ENCODE measurements at places on chromosomes 12 and 14.

GRCh38 chr12:95083938-95084337 lies 10.5 kb upstream of the NR2C1 start:
- DNase-seq, result no peak

DNA sequence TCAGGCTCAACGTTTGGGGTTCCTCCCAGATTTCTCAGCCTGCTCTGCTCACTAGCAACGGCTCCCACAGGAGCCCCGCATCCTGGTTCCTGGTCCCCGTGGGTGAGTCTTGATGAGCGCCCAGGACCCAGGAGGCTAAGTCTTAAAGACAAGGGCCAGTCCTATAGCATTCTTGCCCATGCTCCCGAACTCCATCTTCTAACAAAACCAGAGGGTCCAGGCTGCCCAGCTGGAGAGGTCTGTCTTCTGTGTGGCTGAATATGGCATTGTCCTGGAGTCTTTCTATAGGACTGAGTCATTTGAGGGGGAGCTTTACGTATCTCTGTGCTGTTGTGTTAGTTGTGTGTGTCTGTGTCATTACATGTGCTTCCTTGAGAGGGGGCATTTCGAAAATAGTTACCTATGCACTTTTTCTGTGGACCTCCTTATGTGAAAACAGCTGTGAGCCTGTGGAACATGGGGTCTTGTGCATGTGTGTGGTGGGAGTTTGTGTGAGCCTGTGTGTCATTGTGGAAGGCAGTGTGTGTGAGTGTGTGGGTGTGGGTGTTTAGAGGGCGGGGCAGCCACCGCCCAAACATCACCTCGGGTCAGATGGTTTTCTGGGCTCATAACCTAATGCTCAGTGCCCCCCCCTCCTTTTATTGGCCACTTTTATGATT lies 9.1 kb upstream of the TBX5 start:
- no peak for DNase-seq

GRCh38 chr12:73951956-73952703 lies 585.5 kb upstream of the ATXN7L3B start:
- DNase-seq, result no peak

- DNase-seq, result no peak
Measured at GRCh38 chr12:69392179-69392928, 32.8 kb downstream of the YEATS4 start.

DNA sequence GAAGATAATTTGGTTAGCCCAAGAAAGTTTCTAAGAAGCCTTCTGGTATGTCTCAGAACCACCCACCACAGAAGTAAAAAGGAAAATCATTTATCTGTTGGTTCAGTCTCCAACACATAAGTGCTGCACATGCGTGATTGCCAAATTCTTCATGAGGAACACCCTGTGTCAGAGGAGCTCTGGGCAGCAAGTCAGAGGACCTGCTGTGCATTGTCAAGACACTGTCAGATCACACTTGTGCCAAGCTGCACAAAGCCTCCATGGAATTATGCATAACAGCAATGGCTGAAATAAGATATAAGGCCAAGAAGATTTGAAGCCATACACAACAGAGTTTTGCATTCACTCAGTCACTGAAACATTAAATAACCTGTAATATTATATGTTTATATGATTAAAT lies 1304.7 kb upstream of the FLRT2 start:
- no peak for DNase-seq

GRCh38 chr14:85528897-85529631 lies 880 bp upstream of the FLRT2 start:
- DNase-seq, result no peak

DNA sequence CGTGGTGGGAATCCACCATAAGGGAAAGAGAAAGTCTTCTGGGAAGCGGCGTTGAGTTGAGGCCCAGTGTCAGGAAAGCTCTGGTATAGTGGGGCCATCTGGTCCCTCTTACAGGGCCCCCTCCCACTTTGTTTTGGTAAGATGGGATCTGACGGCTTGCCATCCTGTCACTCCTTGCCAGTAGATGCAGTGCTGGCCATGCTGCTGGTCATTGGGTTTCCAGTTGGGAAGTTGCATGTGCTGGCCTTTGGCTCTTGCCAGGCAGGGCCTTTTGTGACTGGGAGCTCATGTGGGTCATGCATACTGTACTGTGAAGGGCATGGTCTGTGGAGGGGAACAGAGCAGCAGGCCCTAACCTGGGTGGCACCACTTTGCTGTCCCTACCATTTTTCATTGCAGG lies 3.8 kb downstream of the TRAF3 start:
- DNase-seq, result no peak

- DNase-seq, result no peak
Measured at GRCh38 chr12:113634474-113634873, 162.8 kb upstream of the LHX5 start.

DNA sequence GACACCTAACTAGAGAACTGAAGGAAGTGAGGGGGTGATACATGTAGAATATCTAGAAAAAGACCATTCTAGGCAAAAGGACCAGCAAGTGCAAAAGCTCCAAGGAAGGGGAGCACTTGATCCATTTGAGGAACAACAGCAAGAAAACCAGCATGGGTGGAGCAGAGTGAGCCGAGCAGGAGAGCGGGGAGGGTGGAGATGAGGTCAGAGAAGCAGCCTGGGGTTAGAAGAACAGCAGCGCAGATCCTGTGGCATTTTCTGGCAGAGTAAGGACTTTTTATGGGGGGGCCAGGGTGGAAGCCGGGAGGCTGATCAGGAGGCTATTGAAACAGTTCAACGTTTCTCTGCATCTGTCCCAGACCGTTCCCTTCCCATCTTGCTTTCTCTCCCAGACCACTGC lies 24.5 kb upstream of the TMCC3 start:
- no peak for DNase-seq

- no peak for DNase-seq
Measured at GRCh38 chr14:55706893-55707292, 126.9 kb downstream of the KTN1 start.

- DNase-seq, result no peak
Measured at GRCh38 chr14:93068711-93069110, 47.0 kb downstream of the ITPK1 start.

DNA sequence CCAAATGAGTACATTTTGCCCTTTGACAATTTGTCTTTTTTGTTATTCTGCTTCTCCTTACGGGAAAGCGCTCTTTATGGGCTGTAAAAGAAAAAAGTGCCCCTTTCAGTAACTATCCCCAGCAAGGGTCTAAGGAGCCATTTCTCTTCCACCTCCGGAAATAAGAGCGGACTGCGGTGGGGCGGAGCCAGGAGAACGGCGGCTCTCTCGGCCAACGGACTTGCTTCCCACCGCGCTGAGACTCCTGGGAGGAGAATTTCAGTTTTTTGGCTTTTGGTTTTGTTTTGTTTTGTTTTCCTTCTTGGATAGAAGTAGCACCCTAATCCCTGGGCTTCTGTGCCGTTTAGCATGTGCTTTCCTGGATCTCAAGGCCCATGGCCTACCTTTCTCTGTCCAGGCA lies 43.5 kb downstream of the ZNF641 start:
- no peak for DNase-seq

DNA sequence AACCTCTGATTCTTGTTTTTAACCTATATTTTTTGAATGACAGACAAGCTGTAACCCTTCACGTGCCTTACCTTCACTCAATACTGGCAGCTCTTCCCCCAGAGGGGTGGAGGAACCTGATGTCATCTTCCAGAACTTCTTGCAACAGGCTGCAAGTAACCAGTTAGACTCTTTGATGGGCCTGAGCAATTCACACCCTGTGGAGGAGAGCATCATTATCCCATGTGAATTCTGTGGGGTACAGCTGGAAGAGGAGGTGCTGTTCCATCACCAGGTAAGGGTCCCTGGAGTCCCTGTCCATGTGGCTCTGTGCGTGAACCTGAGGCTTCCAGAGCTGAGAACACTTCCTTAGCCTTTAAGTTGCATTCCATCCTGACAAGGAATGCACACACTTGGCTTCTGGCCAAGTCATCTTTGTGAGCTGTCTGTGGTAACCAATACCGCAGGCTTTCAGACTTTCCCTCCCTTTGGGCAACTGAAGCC lies 22.7 kb downstream of the TRAFD1 start:
- DNase-seq, result no peak

DNA sequence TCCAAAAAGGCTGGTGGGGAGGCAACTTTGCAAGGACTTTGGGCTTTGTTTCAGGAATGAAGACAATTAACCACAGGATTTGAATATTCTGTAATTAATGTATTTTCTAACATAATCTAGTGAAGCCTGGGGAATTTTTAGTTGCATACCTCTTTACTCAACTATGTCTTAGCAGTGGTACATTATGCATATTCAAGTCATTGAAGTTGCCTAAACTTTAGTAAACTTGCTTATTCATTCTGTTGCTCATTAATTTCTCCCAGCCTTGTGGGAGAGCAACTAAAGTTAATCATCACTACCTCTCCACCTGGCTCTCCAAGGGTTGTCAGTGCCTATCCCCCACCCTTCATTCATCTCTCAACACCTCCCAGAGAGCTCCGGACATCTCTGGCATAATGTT lies 54.2 kb downstream of the IFNG-AS1 start:
- DNase-seq, result no peak

DNA sequence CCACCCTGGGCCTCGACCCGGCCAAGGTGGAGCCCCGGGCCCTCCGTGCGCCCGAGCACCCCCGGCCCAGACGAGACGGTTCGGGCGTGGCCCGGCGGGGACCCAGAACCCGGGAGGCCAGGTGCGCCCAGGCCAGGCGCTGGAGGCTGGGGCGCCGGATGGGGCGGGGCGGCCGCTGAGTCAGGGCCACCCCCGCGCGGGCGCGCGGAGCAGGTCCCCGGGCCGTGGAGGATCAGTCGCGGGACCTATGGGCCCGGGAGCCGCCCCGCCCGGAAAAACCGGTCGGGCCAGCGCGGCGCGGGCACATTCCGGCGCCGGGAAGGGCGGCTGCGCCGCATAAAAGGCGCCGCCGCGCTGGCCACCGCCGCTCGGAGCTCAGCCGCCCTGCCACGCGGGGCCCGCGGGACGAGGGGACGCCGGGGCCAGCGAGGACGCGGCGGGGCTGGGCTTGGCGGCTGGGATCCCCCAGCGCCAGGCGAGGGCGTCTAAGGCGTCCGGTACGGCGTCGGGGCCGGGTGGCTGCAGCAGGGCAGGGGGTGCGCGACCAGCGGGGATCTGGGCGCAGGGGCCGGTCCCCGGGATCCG lies 21.5 kb upstream of the KIF26A start:
- peak; percentile 45 for DNase-seq

GRCh38 chr12:115103884-115104883 lies 420.2 kb upstream of the TBX3 start:
- DNase-seq, result no peak

DNA sequence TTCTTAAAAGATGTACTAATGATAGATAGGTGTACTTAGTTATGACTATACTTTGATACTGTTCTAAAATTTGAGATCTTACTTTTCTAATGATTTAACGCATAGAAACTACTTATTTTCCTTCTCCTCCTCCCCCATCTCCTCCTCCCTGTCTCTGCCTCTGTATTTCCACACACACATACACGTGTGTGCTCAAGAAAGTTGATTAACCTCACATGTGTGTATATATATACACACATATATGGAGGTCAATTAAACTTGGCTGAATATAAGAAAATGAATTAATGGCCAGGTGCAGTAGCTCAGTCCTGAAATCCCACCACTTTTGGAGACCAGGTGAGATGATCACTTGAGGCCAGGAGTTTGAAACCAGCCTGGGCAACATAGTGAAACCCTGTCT lies 362.7 kb upstream of the SYT1 start:
- DNase-seq, result no peak

DNA sequence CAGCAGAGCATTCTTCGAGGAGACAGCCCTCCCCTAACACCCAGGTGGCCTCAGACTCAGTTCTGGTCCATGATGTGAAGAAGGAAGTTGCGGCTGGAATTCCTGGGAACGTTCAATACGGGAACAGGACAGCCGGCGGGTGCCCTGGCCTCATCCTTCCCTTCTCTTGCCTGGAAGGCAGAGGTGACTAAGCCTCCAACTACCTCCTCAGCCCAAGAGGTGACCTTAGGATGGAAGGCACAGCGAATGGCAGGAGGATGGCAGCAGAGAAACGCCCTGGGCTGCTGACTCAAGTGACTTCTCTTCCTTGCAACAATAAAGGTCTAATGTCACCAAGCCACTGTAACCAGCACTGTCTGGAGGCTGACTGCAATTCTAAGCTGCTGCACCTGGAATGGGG lies 36.1 kb downstream of the DHX37 start:
- DNase-seq, result no peak

- DNase-seq, result no peak
Measured at GRCh38 chr12:81329085-81329484, 251.2 kb downstream of the ACSS3 start.

DNA sequence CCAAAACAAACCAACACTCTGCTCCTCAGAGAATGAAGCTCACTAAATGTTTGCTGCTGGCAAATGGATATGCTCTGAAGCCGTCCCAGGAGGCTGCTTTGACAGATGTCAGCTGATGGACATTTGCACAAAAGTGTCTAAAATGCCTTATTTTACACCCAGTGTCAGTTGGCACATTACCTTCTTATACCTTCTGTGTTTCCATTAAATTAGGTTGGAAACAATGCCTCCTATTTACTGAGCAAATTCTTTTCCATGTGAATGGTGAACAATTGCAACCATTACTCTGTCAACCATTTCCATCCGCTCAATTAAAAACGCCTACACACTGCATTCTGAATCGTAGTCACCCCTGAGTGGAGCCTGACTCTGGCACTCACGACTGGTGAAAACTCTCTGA lies 1679.9 kb upstream of the FLRT2 start:
- no peak for DNase-seq

DNA sequence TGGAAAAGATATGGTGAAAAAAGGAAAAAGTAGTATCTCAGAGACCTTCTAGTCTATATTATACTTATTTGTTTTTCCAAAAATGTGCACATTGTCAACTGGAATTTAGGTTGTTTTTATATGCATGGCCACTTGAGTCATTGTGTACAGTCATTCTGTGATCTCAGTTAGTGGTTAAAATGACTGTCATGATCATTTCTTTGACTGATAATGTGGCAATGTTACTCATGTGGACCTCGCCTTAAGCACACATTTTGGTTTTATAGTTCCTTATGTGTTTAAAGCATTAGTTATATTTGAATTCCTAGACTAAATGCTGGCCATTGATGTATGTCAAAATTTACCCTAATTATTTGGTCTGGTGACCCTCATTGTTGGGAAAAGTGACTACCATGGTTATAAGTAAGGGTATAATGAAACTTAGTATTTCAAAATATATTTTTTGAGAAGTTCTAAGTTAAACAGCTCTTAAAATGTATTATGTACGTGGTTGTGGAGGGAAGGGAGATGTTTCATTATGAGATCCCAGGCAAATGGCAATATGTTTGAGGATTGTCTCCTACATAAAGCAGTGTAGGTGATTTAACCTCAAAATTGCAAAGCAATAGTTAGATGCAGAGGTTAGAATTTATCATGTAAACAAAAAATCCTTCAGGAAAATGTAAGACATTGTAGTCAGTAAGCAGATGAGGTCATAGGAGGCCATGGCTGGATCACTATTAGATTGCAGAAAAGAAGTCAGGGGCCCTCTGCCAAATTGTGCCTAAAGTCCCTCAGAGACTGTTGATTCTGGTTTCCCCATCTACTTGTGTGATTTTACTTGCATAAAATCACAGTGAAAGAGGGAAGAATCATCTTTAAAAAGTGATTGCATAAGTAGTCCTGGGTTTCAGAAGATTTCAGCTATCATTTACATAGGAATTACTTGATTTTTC lies 17.5 kb downstream of the PNMA1 start:
- DNase-seq, result no peak

GRCh38 chr12:124162151-124163110 lies 132.5 kb upstream of the RFLNA start:
- no peak for DNase-seq

- no peak for DNase-seq
Measured at GRCh38 chr12:60689137-60689536, 1093.3 kb downstream of the SLC16A7 start.
